ENCODE measurements at places on chromosomes 12 and 14. TPM values are rescaled to one million over a fixed set of nuclear protein-coding genes. Genes with fewer than 3 reads are reported as not detected.

KRT6C gene
- total RNA-seq, result not detected

DNA sequence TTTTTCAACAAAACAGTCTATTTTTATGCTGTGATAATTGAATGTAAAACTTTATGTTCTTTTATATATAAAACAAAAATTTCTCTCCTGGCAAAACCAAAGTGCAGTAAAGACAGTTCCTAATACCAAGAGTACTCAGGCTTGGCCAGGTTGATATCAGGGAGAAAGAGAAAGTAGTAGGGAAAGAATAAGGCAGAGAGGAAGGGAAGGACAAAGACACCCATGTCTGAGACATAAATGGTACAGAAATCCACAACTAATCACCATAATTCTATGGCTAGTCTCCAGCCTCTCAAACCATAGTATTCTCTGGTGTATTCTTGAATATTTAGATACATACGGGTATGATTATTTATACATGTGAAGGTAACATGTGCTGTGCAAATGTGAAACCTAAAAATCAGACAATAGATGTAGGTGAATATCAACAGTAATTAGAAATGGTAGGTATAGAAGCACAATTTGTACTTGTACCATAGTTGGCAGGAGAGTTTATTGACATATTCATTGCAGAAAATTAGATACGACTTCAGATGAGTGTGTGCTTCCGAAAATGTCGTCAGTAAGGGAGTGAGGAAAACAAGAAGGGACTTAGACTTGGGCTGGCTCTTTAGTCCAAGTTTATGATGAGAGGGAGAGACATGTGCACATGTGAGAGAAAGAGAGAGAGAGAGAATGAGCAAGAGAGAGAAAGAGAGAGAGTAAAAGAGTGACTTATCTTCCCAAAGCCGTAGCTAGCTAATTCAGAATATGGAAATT is 230.8 kb upstream of the NPAS3 start:
- DNase-seq, result no peak

- DNase-seq, result no peak
Observed at GRCh38 chr12:70459786-70460185, 93.7 kb downstream of the KCNMB4 start.

AQP2 gene
- total RNA-seq, result not detected

WBP11 gene
- total RNA-seq, result 98.0 TPM

GRCh38 chr12:3137268-3137781 is 60.1 kb downstream of the TSPAN9 start:
- DNase-seq, result no peak

GPR84 gene
- 0.39 TPM for total RNA-seq

- no peak for DNase-seq
Observed at GRCh38 chr12:64714551-64714968, 44.6 kb downstream of the GNS start.

NTN4 gene
- 0.08 TPM for total RNA-seq
